ENCODE measurements at places on chromosomes 7 and 10.

- DNase-seq: no peak
Measured at GRCh38 chr7:129865093-129865924, 87.5 kb downstream of the UBE2H start.

DNA sequence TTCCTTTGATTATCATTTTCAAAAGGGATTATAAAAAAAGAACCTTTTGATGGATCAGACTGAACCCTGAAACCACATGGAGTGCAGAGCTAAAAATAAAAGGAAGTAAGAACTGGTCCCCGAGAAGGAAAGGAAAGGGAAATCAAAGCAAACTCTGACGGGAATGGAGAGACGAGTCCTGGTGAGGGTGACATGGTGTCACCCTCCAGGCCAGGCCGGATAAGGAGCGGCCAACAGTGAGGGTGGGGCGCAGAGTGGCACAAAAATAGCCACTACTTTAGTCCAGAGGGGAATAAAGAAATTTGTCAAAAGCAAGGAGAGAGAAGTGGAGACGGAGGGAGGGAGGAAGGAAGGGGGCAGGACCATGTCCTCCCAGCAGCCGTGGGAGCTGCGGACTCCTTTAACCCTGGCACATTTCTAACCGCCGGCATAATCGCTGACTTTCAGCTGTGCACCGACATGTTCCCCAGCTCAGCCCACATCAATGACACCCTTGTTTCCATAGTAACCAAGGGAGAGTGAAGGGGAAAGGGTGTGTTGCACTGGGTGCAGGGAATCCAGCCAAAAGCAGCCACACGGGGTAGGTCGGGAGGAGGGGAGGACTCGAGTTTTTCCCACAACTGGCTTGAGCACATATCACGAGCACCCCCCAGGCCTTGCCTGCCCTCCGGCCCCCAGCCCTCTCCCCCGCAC, 29.7 kb downstream of the TRIM8 start:
- DNase-seq: peak; percentile 46

DNA sequence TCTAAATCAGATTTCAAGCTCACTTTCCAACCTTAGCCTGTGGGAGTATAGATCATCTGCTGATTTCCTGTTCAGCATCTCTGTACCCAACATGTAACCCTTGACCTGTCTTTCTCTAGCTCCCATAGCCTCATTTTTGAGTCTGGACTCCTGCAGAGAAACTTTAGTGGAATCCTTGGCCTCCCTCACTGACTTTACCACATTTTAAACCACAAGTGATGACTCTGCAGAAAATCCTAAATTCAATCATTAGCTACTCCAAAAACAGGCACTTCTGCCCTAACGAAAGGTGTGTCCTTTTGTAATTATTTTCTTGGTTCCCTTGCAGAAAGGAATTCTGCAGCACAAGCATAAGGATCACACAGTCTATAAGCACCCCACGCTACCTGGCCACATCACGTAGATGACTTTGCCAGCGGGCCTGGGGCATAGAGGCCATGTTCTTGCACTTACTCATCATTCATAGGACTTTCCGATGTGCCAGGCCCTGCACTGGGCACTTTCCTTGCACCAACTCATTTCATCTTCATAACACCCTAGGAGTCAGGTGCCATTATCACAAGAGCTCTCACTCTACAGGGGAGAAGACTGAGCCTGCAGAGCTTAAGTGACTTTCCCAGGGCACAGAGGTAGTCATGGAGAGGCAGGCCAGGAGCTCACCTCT, 57.2 kb upstream of the OPALIN start:
- DNase-seq: no peak

- DNase-seq: no peak
Measured at GRCh38 chr7:139430443-139430842, 53.0 kb downstream of the KLRG2 start.

DNA sequence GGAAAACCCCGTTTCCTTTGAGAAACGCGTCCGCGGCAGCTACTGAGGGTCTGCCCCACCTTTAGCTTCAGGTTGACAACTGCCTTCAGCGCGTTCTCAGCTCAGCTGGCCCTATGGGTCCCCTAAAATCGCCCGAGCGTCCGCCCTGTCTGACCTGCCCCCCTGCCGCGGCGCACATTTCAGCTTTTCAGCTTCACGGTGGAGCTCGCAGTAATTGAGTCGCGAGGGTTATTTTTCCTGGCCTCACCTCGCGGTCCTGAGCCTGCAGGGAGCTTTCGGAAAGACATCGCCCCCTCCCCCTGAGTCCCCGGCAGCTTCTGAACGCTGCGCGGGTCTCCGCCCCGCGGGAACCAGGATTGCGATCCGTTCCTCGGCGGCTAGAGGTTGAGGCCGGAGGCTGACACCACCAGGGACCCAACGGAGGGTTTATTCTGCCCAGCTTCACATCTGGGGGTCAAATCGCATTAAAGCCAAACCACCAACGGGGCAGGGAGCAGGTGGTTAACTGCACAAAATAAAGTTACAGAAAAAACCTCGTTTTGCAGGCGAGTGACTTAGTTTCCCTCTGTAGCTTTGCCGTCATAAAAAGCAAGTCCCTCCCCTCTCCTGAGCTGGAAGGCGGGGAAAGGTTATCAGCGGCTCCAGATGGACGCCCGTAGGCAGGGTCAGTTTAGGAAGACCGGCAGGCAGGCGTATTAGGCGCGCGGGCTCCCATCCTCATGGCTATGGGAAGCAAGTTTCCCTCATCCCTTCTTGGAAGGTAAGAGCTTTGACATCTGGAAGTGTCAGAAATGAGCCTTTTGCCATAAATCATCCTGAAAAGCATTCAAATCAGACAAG, 11.0 kb downstream of the TWIST1 start:
- no peak for DNase-seq

GRCh38 chr10:27998178-27998953, 513 bp downstream of the ODAD2 start:
- DNase-seq: peak; percentile 32

GRCh38 chr10:5445006-5445405, 32.6 kb downstream of the NET1 start:
- DNase-seq: no peak

- no peak for DNase-seq
Measured at GRCh38 chr7:48087349-48087748, 1.7 kb upstream of the UPP1 start.

- no peak for DNase-seq
Measured at GRCh38 chr10:6602026-6602699, 22.1 kb upstream of the PRKCQ start.

- DNase-seq: no peak
Measured at GRCh38 chr10:71590781-71591350, 128.7 kb downstream of the C10orf105 start.

DNA sequence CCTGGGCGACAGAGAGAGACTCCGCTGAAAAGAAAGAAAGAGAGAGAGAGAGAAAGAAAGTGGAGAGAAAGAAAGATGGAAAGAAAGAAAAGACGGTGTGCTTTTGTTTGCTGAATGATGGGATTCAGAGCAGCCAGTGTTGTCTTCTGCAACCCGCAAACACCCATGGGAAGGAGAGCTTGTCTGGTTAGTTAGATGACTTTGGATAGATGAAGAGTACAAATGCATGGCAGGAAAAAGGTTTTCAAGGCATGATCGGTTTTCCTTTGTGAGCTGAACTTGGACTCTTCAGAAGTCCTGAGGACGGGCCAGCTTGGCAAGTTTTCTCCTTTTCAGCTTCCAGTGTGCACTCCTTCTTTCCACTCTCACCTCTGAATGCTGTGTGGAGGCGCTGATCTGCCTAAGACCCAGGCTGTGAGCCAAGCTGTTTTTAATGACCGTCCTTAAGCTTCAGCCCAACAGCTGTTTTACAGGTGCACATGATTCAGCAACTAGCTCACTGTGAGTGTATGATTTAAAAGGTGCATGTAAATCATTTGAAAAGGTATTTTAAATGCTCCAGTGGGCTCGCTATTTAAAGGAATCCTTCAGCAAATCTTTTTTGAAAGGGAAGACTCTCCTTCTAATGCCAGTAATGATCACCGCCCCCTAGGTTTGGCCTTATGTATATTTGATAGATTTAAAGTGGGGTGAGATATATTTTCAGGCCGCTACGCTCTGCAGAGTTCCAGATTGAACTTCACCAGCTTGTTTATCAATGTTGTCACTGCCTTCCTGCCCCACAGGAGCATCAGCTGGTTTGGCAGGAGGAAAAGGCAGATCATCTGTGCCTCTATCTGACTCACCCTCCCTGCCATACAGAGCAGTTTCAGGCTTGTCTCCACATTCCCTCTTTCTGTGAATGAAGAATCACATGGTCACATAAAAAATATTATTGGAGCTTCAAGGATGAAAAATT, 115.0 kb downstream of the PLXDC2 start:
- no peak for DNase-seq

DNA sequence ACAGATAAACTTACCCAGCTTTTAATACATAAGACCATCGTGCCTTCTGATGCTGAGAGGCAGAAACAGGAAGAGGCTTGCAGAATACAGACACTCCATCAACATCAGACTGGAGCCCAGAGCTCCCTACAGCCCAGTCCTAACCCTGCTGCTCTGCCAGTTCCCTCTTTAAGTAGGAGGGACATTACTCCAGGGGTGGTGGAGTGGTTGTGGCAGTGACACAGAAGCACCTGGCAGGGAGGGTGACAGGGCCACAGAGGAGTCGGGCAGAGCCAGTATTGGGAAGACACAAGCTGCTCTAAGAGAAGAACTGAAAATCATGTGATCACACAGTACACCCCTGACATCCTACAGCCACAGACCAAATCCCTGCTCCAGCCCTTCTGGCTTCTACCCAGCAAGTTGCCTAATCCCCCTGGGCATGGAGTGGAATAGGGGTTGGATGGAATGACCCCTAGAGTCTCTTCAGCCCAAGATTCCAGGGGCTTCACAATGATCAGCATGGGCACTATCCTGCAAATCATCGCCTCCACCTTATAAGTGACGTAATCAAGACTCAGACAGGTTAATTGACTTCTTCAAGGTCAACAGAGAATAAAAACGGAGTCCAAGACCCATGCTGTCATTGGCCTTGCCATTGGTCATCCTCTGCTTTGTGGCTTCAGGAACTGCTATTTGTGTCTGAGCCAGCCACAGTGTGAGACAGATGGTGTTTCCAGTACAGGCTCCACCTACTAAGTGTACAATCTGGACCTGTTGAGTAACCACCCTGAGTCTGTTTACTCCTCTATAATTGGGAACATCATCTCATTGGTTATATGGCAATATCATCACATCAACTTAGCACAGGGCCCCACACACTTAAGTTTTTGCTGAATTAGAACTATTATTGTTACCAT, 61.1 kb upstream of the ZMIZ1 start:
- no peak for DNase-seq

DNA sequence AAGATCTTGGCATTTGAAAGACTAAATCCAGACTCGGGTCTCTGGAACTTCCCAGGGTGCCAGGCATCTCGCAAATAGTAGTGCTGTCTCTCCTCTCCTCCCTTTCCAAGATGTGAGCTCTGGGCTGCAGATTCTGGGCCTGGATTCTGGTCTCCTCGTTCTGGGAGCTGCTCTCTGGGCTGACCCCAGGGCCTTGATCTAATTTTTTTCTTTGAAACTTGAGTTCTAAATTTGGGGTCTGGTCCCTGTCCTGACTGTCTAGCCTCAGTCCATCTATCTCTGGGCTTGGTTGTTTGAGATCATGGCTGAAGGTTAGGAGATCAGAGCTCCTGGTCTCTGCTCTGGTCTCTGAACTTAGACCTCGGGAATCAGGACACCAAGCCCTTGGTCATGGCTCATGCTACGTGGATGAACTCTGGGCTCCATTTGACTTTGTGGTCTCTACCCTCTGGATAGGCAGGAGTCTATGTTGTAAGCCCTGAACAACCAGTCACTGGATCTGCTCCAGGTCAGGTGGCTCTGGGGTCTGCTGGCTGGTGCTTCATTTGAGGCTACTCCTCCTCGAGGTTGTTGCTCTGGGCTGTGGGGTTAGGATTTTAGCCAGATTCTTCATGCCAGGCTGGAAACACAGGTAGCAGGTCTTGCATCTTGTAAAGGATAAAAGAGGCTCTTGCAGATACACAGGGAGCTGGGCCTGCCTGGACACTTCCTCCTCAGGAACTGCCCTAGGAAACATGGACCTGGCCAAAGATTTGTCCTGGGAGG, 8.0 kb upstream of the MBL2 start:
- no peak for DNase-seq

DNA sequence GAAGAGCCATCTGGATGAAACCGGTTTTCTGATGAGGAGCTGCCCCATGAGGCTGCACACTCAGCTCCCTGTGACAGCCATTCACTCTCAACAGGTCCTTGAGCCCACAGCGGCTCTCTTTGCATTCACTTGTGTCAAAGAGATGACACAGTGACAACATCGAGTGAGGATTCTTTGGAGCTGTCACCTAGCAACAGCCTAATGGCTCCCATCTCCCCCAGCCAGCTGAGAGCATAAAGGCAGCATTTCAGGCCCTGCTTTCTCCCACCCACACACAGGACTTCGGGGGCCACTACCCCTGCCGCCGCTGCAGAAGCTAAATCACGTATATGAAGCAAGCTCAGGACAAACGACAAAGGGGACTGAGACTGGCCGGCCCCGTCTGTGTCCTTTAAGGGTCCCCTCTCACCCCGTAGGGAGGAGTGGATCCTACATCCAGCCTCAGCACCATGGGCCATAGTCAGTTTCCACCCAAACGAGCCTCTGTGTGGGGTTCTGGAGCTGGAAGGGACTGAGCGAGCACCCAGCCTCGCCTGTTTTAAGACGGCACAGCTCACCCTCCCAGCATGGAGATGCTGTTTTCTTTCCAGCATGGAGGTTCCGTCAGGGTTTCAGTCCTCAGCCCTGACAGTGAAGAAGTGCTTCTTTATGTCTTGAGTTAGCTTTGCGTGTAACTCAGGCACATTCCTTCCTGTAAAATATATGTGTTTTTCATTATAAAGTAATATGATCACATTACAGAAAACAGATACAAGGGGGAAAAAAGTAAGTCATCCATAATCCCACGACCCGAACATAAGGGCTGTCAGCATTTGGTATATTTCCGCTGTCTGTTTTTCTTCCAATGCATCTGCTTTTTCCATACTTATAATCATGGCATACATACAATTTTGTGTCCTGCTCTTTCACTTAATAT, 4.9 kb downstream of the CPA4 start:
- no peak for DNase-seq

DNA sequence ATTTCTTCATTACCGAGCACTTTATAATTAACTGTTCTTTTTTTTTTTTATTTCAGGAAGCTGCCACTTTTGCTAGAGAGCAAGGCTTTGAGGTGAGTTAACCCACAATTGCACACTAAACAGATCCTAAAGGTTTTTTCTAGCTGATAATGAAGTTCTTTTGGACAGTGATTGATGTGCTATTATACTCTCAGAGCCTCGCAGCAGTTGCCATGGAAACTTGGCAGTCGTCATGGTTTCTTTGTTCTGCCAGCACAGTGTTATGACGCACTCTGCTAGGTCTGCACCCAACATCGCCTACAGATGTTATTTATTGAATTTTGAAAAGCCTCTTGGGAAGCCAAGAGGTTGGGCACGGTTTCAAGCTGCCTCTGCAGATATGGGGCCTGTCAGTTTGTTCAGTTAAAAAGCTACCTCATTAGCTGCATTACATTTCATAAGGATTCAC, 237.2 kb upstream of the KAT6B start:
- DNase-seq: peak; percentile 92

DNA sequence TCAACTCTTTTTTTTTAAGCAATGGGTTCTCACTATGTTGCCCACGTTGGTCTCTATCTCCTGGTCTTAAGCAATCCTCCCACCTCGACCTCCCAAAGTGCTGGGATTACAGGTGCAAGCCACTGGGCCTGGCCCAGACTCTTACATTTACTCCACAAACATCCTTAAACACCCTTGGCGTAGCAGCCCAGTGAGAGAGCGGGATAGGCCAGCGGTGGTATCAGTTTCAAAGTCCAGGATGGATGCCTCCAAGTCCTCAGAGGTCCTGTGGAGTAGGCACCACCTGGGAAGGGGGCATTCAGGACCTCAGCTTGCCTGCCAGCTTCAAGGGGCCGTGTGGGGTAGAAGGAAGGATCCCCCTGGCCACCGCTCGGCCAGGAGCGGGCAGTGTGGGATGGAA, 18.1 kb upstream of the VPS37D start:
- no peak for DNase-seq

GRCh38 chr10:122551450-122551849, 9.1 kb upstream of the DMBT1 start:
- DNase-seq: no peak

All from HAP-1 (cell line).